ENCODE measurements at places on chromosomes 6 and 20.

- no peak for DNase-seq
Observed at GRCh38 chr20:2521369-2522305, 12.9 kb upstream of the ZNF343 start.

DNA sequence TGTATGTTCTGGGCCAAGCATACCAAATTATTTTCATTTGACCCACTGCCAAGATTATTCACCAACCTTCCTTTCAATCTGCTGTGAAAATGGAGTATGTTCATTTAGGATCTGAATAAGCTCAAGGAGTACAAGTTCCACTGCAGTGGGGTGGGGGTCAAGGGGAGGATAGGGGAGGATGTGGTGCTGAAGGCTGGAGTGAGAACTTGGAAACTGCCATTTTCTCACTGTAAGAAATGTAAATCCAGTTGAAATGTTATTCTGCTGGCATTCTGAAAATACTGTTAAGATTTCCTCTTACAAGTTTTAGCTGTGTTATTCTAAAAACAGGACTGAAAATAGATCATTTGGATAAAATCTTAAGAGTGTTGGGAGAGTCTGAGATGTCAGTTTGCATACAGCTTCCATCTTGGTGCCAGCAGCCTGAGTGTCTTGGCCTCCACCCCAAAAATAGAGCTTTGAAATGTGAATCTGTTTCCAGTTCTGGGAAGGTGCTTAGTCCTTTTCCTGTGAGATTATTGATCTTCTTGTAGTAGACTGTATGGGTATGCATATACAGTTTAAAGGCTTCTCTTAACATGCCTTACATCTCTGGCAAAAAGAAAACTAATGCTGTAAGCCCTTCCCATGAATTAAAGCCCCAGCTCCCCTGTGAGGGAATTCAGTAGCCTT, 84.3 kb downstream of the CTNNBL1 start:
- DNase-seq, result no peak

DNA sequence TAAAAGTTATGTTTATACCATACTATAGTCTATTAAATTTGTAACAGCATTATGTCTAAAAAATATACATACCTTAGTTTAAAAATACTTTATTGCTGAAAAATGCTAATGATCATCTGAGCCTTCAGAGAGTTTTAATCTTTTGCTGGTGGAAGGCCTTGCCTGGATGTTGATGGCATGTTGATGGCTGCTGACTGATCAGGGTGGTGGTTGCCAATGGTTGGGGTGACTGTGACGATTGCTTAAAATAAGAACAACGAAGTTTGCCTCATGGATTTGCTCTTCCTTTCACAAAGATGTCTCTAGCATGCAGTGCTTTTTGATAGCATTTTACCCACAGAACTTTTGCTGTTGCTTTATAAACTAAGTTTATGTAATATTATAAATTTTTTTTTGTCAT, 68.6 kb downstream of the QKI start:
- no peak for DNase-seq

DNA sequence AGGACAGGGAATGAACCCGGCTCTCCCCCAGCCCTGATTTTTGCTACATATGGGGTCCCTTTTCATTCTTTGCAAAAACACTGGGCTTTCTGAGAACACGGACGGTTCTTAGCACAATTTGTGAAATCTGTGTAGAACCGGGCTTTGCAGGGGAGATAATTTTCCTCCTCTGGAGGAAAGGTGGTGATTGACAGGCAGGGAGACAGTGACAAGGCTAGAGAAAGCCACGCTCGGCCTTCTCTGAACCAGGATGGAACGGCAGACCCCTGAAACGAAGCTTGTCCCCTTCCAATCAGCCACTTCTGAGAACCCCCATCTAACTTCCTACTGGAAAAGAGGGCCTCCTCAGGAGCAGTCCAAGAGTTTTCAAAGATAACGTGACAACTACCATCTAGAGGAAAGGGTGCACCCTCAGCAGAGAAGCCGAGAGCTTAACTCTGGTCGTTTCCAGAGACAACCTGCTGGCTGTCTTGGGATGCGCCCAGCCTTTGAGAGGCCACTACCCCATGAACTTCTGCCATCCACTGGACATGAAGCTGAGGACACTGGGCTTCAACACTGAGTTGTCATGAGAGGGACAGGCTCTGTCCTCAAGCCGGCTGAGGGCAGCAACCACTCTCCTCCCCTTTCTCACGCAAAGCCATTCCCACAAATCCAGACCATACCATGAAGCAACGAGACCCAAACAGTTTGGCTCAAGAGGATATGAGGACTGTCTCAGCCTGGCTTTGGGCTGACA, 28.8 kb upstream of the ZBP1 start:
- DNase-seq, result no peak

DNA sequence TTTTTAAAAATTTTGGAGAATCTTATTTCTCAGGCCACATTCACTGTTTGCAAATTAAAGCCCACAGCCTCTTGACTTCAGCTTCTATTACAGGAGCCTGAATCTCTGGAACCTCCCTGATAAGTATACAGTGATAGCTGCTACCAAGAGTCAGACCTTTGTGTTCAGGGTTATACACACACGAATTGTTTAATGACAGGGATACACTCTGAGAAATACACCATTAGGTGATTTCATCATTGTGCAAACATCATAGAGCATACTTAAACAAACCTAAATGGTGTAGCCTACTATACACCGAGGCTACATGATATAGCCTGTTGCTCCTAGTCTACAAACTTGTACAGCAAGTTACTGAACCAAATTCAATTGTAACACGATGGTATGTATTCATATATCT, 473.9 kb downstream of the PKHD1 start:
- no peak for DNase-seq

DNA sequence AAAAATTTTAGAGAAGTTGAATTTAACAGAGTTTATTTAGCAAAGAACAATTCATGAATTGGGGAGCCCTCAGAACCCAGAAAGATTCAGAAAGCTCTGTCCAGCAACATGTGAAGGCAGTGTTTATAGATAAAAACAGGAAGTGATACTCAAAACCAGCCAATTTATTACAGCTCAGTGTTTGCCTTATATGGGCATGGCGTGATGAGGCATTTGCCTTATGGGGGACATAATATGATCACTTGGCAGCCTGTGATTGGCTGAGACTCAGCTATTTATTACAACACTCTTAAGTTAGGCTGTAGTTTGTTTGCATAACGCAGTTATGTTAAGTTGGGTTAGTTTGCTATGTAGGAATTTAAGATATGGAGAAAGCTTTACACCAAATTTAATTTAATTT, 11.5 kb downstream of the HLA-DPA1 start:
- no peak for DNase-seq

GRCh38 chr6:78561015-78561414, 306.3 kb upstream of the IRAK1BP1 start:
- no peak for DNase-seq

GRCh38 chr6:101465863-101466262, 72.4 kb downstream of the GRIK2 start:
- DNase-seq, result no peak

- DNase-seq, result no peak
Observed at GRCh38 chr6:33708516-33709204, 2.8 kb downstream of the UQCC2 start.

DNA sequence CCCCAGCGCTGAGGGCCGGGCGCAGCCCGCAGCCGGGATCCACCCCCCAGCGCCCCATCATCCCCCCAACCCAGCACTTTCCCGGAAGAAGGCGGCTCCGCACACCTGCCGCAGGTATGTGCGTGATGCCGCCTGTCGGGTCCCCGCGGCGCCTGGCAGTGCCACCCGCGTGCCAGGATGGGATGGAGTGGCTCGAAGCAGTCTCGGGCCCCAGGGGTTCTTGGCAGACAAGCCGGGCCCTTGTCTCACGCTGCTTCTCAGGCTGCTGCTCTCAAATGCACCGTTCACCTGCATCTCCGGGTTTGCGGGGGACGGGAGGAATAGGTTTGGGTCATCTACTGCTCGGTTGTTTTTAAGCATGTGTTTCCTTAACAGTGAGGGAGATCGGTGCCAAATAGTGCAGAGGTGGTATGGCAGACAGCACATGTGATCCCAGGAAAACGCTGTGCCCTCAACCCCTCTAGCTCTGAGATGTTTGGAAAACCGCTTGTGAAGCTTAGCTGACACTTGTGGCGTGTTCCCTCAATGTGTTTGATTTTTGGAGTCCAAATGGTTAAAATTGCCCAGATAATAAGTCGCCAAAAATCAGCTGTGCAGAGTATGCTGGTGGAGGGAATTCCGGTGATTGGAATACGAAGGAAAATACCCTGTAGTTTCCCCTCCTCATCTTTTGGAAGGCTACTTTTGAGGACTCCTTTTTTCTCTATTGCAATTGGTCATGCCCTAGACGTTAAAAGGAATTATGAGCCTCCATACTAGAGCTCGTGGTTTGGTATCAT, 926 bp downstream of the MYLIP start:
- peak; percentile 7 for DNase-seq

DNA sequence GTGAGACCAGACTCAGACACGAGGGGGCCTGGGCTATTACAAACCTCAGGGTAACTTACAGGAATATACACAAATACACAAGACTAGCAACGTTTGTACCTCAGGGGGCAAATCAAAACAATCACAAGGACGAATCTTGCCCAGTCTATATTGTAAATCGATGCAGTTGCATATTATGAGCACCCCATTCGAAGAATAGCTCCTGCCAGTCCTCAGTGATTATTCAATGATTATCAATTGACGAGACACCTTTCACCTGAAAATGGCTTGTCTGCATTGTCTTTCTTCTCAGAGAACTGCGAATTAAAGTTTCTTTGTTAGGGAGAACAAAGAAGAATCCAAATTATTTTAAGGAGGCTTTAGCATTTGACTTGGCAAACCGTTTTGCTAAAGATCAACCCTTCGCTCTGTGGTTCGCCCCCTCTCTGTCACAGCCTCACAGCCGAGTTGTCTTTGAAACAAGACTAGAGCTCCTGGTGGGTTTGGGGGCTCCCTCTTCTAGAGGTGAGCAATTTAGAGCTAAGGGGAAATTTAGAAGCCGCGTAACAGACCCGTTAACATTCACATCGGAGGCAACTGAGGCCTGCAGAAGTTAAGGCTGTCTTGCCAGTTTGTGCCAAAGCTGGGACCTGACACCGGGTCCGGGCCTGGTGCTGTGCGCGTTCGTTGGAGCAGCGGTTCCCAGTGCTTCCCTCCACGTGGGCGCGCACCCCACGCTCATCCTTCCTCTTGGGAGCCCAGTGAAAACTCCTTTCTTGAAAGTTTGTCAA, 24.9 kb upstream of the MAP3K7 start:
- no peak for DNase-seq

GRCh38 chr6:122696853-122697252, 82.7 kb upstream of the FABP7 start:
- DNase-seq, result no peak

GRCh38 chr6:157494132-157494710, 113.2 kb downstream of the ZDHHC14 start:
- no peak for DNase-seq

- DNase-seq, result no peak
Observed at GRCh38 chr6:44504301-44504791, 116.8 kb downstream of the CDC5L start.

GRCh38 chr6:150204705-150205472, 62.0 kb downstream of the PPP1R14C start:
- DNase-seq, result no peak

DNA sequence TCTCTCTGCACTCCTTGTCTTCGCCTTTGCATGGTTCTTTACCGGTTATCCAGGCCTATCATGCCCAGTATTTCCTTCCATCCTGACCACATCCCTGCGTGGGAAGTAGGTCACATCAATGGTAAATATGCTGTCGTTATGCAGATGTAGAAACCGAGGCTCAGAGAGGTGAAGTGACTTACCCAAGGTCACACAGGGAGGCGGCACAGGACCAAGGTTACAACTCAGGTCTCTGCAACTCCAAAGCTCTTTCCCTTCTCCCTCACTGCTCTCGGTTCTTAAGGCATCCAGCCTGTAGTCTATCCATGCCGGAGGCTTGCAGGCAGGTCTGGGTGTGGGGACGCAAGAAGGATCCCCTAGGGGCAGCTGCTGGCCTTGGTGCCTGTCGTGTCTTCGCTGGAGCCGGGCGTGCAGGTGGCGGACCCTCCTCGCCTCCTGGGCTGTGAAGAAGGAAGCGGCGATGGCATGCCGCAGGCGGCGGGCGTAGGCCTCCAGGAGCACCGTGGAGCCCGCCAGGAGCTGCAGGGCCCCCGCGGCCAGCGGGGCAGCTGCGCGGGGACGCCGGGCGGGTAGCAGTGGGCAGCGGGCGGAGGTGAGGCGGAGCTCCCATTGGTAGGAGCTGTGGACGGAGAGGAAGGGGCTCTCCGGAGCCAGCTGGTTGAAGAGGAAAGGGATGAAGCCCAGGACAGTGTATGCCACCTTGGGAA, 9.1 kb downstream of the OCSTAMP start:
- DNase-seq, result no peak

DNA sequence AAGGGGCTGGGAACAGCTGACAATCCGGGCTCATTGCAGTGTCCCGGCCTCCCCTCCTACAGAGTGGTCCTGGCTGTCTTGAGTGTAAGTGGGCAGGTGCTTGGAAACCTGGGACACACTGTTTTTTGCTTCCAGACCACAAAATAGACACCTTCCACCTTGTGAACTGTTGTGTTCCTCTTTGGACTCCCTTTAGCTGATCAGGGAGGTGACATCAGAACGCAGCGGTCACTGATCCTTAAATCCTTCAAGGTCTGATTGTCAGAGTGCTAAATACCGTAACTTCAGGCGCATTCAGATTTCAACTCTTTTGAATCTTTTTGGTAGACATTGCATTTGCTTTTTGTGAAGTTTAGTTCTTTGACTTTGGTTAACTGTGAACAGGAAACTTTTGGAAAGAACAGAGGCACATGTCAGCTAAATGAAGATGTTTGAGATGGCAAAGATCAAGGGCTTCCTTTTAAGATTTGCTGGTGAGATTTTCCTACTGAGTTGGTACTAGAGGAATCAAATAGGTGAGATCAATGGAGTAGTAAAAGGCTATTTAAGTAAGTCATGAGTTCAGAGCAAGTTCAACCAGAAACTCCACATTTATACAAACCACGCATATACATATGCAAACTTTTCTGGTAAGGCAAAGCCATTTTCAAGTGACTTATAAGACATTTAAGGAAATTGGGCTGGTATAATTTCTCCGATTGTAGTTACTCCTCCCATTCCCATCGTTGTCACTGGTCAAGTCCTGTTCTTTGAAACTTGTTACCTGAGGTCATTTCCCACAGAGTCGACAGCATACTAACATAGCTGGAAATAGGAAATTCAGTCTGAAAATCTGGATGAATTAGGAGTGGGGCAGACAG, 6.3 kb downstream of the PPP1R3G start:
- no peak for DNase-seq

DNA sequence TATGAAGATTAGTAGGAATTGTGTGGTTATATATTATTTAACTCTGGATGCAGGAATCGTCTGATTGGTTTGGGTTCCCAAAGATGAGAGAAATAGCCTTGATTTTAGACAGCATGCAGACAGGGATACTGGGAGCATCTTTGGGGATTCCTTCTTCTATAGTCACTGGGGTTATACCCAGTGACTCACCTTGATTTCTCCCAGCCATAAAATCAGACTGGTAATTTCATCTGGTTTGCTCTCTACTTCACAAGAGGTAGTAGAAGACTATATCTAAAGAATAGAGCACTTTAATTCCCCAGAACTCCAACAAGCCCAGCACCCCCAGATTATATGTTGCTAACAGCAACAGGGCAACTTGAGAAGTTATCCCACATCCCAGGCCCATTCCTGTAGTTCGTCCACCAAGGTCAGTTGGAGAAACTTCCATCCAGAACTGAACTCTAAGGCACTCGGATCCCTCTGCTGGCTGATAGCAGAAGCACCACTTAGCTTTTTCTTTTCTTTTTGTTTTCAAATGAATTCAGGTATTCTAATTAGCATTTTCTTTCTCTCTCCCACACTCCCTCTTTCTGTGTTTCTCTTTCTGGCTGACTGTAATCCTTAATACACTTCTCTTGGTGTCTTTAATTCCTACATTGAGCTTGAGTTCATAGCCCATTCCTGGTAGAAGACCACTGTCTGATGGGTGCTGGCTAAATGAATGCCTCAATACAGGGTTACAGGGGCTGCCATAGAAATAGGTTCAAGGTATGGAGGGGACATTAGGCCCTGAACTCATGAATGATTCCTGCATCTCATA, 20.4 kb upstream of the EFHC1 start:
- no peak for DNase-seq
